ENCODE measurements at places on chromosomes 5 and 9.

- DNase-seq: no peak
Measured at GRCh38 chr5:40689438-40689837, 9.7 kb downstream of the PTGER4 start.

DNA sequence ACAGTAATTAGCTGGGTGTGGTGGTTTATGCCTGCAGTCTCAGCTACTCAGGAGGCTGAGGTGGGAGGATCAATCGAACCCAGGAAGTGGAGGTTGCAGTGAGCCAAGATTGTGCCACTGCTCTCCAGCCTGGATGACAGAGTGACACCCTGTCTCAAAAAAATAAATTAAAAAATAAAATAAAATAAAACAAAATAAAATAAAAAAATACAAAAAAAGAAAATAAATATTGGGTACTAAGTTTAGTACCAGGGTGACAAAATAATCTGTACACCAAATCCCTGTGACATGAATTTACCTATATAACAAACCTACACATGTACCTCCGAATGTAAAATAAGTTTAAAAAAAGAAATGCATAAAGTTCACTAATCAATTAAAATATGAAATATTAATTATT, 666.0 kb upstream of the CDH18 start:
- no peak for DNase-seq

DNA sequence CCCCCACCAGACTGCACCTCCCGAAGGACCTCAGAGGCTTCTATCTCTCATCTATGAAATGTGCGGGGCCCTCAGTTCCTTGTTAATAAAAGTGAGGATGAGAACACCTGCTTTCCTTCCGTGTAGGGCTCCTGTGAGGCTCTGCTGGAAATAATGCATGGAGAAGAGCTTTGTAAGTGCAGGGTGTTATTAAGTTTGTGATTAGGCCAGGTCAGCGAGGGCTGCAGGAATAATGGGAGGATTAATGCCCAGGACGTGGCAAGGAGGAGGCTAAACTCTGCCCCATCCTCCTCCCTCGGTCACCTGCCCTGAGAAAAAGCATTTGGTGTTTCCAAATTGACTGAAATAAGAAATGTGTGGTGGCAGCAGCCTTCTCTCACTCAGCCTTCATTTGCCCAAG, 83.5 kb upstream of the HSPA9 start:
- DNase-seq: no peak

GRCh38 chr9:79268806-79269205, 303.0 kb upstream of the TLE4 start:
- no peak for DNase-seq

GRCh38 chr9:75483636-75484035, 395.3 kb downstream of the OSTF1 start:
- no peak for DNase-seq

GRCh38 chr5:157689942-157690689, 18.8 kb downstream of the C5orf52 start:
- DNase-seq: no peak

- DNase-seq: no peak
Measured at GRCh38 chr5:61965490-61965889, 340.5 kb upstream of the KIF2A start.

All from left cardiac atrium (tissue), 4 donors.